ENCODE measurements at places on chromosomes 7 and 10. TPM values are rescaled to one million over a fixed set of nuclear protein-coding genes. Genes with fewer than 3 reads are reported as not detected.

The OR2A5 gene
- not detected for total RNA-seq

The IGFBP3 gene
- total RNA-seq = 265 TPM

The RTKN2 gene
- total RNA-seq = 8.5 TPM

The CCDC3 gene
- 1.1 TPM for total RNA-seq

The ARHGEF5 gene
- 2.0 TPM for total RNA-seq

The LRIT1 gene
- total RNA-seq = not detected

The KLLN gene
- not detected for total RNA-seq

The BLNK gene
- not detected for total RNA-seq

The UPK3B gene
- total RNA-seq = not detected

The SDHAF3 gene
- 22.6 TPM for total RNA-seq

The UBE2D1 gene
- total RNA-seq = 11.7 TPM

The ADRB1 gene
- total RNA-seq = not detected

The NRCAM gene
- 0.11 TPM for total RNA-seq

The GSAP gene
- total RNA-seq = 5.8 TPM

The MMP21 gene
- not detected for total RNA-seq

The RET gene
- total RNA-seq = 0.17 TPM

The HTRA1 gene
- total RNA-seq = 50.4 TPM

The HOXA10 gene
- total RNA-seq = 12.3 TPM

The TMEM176A gene
- total RNA-seq = 2.6 TPM

The C10orf67 gene
- not detected for total RNA-seq

The ARL5B gene
- 14.6 TPM for total RNA-seq

The PPIF gene
- total RNA-seq = 28.1 TPM

The KCNH2 gene
- total RNA-seq = 0.80 TPM

The RP9 gene
- 28.6 TPM for total RNA-seq

The CYP2C19 gene
- not detected for total RNA-seq

The ZNF485 gene
- total RNA-seq = 2.8 TPM

The ZNF777 gene
- total RNA-seq = 11.4 TPM

The C10orf105 gene
- total RNA-seq = not detected

The ASB4 gene
- 0.06 TPM for total RNA-seq

The RNLS gene
- total RNA-seq = 4.3 TPM

The NXPH1 gene
- not detected for total RNA-seq

The CFAP69 gene
- 4.9 TPM for total RNA-seq

The RBP3 gene
- not detected for total RNA-seq

The VPS50 gene
- 32.1 TPM for total RNA-seq

The BHLHA15 gene
- not detected for total RNA-seq

The ZP3 gene
- total RNA-seq = 2.0 TPM

The HYAL4 gene
- total RNA-seq = 2.1 TPM

The ASZ1 gene
- not detected for total RNA-seq

The NKX2-3 gene
- total RNA-seq = not detected

The GRID2IP gene
- 0.09 TPM for total RNA-seq

The HOXA7 gene
- total RNA-seq = 21.7 TPM

The OR2F2 gene
- not detected for total RNA-seq

The DUS4L gene
- 20.9 TPM for total RNA-seq

The PRKAR1B gene
- 31.8 TPM for total RNA-seq

The SLC26A3 gene
- total RNA-seq = not detected

The FGFBP3 gene
- total RNA-seq = not detected

The H2BK1 gene
- not detected for total RNA-seq

The TFR2 gene
- total RNA-seq = 2.4 TPM

The TMEM176B gene
- total RNA-seq = 3.3 TPM

The OR6V1 gene
- total RNA-seq = not detected

All from Daoy (cell line).